Brain microvascular endothelial cell (primary cell): ENCODE measurements at places on chromosomes 3 and 15.
A peak's percentile ranks its signal among the peaks of the same experiment; 100 is the strongest.

DNA sequence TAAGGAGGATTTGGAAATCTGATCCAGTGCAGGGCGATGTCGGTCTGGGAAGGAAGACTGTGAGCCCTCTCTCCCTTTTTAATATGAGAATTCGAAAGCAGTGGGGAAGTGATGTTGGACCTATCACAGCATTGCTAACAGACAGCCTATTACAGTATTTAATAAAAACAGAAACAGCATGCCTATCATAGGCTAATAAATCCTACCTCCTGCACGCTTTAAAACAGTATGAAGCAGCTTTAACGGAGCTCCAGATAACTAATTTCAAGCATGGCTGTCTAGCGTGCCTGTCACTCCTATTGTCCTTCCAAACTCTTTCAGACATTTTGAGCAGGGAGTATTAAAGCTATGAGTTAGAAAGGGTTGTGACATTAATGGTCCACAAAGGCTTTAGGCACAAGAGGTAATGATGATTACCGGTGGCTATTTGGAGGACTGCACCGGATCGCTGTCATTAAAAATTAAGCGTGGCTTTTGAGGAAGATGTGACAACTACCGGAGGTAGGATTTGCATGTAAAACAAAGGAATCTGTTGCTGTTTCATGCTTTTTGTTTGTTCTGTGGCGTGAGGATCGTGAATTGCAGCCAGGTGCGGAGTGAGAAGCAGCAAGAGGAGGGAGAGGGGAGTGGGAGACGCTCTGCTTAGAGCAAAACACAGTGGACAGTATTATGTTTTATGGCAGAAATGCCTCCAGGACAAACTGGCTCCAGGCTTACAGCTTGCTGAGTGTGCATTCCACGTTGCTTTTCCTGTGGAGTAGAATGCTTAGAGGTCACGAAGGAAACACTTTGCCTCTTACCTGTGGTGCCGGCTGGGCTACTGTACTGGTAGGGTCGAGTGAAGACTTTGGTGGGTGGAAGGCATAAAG is at the start of gene KCNMB2:
Gene KCNMB2, plus strand, starts transcription at position 226 of the 869 bp plus-strand sequence.
- peak; percentile 11 for DNase-seq

GRCh38 chr3:81823882-81824395 is 62.5 kb upstream of the GBE1 start:
- no peak for DNase-seq

GRCh38 chr3:127408684-127409420 is 121.0 kb upstream of the PRR20G start:
- no peak for DNase-seq

GRCh38 chr3:115380883-115381572 is 233.9 kb upstream of the ZBTB20 start:
- no peak for DNase-seq

DNA sequence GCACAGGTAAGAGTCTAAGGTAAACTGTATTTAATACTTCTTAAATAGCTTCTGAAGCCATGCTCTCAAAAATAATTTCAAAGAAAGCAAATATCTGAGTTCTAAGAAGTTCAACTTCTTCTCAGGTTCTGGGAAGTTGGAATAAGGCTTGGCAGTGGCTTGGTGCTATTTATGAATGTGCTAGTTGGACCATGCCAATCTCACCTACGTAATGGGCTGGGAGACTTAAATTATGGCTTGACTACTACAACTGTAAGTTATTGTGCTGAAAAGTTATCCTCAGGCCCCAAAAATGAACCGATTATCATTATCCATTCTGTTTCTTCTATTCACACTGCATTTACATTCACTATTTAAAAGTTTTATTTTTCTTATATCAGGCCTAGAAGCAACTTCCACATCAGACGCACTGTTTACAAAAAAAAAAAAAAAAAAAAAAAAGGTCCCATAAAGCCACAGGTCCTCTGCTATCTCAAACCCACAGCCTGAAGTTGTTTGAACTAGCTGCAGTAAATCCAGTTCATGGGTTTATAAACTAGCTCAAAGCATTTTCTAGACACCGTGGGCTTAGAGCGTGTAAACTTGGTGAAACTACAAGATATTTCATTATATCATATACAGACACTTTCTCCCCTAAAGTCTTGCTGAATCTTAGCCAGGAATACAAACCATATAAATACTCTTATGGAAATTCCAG is 3.4 kb downstream of the LRIG1 start:
- no peak for DNase-seq

- DNase-seq, result no peak
These were observed 32.7 kb downstream of the DENND4A start for GRCh38 chr15:65759441-65759840.

GRCh38 chr3:38651153-38651789 is 1.8 kb upstream of the SCN5A start:
- DNase-seq, result peak; percentile 47

- DNase-seq, result no peak
These were observed 37.3 kb downstream of the RFT1 start for GRCh38 chr3:53092942-53093341.

GRCh38 chr3:4271834-4272233 is 31.3 kb upstream of the SETMAR start:
- peak; percentile 14 for DNase-seq

DNA sequence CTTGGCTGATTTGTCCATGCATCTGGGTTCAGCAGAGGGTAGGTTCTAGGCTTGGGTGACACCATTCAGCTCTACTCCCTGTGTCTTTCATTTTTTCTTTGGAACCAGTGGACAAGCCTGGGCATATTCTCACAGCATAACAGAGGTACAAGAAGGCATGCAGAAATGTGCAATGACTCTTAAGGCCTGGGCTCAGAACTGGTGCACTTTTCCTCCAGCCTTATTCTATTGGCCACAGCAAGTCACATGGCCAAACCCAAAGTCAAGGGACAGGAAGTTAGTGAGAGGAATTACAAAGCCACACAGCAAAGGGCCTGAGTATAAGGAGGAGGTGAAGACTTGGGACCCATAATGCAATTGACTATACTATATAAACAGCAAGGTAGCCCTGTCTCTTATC is 200.9 kb upstream of the CTDSPL start:
- DNase-seq, result no peak

GRCh38 chr3:185103359-185104127 is 49.3 kb downstream of the C3orf70 start:
- peak; percentile 3 for DNase-seq

- DNase-seq, result no peak
These were observed 47.2 kb downstream of the CD86 start for GRCh38 chr3:122102191-122102935.

- no peak for DNase-seq
These were observed 82.3 kb downstream of the SEMA5B start for GRCh38 chr3:122945230-122945629.

- DNase-seq, result no peak
These were observed 525.5 kb upstream of the NAALADL2 start for GRCh38 chr3:174333640-174334039.

DNA sequence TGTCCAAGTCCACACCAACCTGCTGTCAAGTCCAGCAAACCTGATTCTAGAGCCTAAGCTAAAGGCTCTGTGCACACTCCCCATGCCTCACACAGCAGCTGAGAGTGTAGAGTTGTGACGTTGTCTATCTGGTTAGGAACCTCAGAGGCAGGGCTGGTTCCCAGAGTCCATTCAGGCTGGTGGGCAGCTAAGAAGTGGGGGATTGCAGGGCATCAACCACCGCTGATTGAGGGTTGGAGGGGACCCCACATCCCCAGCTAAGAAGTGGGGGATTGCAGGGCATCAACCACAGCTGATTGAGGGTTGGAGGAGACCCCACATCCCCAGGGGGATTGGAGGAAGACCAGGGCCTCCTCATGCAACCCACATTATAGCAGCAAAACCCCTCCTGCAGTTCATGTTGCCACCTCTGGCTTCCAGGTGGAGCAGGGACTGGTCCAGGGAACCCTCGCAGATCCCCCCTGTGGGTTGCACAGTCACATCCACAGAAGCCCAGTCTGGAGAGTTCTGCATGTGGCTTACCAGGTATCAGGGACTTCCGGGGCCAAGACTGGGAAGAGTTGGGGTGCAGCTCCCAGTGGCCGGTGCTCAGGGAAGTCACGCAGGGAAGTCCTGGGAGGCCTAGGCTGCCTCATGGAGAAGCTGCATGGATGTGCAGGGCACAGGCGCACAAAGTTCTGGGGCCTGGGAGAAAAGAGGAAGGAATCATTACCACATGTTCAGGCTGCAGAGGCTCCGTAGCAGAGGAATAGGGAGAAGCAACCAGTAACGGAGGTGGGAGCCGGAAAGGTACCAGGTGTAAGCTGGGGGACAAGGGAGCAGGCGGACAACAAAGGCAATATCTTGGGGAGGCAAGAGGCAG is 71.4 kb upstream of the PCSK6 start:
- DNase-seq, result no peak

- no peak for DNase-seq
These were observed 86.5 kb upstream of the FAM98B start for GRCh38 chr15:38367476-38367875.

DNA sequence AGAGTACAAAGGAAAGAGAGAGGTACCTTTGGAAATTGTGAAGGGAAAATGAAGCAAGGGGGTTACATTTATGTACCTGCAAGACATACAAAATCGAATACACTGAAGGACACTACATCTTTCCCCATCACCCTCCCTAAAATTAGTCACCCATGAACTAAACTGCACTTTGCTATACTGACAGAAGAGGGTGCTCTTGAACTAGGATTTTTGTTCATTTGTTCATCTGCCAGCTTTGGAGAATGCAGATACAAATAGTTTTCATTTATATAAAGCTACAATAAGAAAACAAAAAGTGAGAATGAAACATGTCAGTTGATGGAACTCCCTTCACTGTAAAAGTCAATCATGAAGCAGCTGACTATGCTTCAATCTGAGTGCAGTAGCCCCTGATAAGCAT is 55.7 kb downstream of the PCCB start:
- no peak for DNase-seq

DNA sequence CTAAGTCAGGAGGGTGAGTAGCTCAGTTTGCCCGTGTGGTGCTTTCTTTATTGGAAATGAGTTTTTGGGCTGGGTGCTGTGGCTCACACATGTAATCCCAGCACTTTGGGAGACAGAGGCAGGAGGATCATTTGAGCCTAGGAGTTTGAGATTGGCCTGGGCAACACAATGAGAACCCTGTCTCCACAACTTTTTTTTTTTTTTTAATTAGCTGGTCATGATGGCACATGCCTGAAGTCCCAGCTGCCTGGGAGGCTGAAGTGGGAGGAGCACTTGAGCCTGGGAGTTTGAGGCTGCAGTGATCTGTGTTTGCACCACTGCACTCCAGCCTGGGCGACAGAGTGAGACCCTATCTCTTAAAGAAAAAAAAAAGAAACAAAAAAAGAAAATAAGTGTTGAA is 174.9 kb downstream of the NSMCE3 start:
- no peak for DNase-seq

GRCh38 chr15:48811325-48811958 is 573 bp upstream of the CEP152 start:
- DNase-seq, result no peak

DNA sequence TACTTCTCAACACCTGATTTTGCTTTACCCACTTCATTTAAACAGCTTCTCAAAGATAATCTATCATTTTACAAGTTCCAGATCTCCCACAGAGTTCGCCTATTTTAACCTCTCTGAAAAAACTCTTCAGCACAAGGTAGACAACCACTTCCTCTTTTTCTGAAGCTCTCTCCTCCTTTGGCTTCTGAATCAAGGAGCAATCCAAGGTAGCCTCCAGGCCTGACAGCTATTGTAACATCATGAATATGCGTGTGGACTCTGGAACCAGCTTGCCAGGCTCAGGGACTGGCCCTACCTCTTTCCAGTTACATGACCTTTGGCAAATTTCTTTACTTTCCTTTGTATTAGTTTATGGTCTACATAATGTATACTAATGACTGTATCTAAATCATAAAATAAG is 405.9 kb upstream of the ZNF385D start:
- DNase-seq, result no peak

GRCh38 chr15:58876306-58877106 is 57.0 kb downstream of the SLTM start:
- DNase-seq, result no peak

GRCh38 chr3:48289659-48290058 is 43.8 kb downstream of the SPINK8 start:
- no peak for DNase-seq

DNA sequence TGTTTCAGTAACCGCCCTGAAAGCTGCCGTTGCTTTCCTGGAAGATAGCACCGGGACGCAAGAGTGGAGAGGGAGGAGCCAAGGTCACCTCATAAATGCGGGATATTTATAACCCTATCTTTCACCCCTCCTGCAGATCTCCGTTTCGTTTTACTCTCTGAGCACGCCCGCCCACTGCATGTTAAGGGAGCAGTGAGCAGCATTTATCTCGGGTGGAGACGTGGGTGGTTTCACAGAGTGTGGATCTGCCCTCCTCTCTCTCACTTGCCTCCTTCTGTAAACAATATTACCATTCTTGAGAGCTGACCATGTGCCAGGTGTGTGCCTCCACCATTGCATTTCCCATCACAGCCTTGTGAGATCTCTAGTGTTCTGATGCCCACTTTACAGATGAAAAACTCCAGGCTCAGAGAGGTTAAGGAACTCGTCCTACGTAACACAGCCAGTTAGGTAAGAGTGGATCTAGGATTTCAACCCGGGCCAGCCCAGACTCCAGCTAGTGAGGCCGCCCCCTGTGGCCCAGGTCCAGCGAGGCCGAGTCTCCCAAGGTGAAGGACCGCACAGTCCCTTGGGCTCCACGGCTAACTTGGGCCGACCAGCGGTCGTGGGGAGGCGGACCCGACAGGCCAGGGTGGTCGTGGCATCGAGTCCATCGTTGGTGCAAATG is 16.9 kb upstream of the SEMA4B start:
- DNase-seq, result no peak

DNA sequence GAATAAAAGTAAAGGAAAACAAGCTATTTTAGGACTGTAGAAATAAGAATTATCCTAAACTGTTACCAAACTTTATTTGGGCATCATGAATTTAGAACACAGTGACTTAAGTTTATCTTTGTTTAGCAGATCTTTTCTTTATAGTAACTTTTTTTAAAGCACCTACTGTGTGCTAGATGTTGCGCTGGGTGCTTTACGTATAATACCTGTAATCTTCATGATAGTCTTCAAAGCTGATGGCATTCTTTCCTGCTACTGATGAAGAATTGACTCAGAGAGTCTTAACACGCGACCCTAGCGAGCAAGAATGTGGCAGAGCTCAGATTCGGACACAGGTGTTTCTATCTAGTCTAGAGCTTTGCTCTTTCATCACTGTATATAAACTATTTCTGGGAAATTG is 53.9 kb downstream of the CHD2 start:
- no peak for DNase-seq

GRCh38 chr3:131091768-131092167 is 65.1 kb downstream of the NEK11 start:
- peak; percentile 28 for DNase-seq

DNA sequence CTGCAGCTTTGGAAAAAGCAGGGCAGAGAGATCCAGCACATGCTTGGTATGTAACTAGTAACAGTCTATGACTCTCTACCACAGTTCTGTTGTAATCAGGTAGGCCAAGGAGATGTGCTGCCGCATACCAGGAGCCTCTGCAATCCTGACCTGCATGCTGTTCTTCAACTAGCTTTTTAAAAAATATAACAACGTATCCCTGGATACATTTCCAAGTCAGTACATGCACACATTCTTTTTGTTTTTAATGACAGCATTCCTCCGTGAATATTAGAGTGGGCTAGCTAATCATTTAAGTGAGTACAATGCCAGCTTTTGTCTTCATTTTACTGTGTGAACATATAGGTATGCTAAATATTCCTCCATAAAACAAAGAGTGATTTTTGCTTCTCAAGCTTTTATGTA is 437.8 kb downstream of the RBMS3 start:
- no peak for DNase-seq
